ENCODE measurements at places on chromosomes 12 and 14. TPM values are rescaled to one million over a fixed set of nuclear protein-coding genes. Genes with fewer than 3 reads are reported as not detected.

C3AR1 gene
- total RNA-seq: 1.5 TPM

LIN7A gene
- 0.57 TPM for total RNA-seq

KRT83 gene
- total RNA-seq: not detected

TCL1B gene
- total RNA-seq: not detected

DLK1 gene
- total RNA-seq: not detected

ARHGAP9 gene
- total RNA-seq: 0.23 TPM

A2M gene
- total RNA-seq: 0.06 TPM
